ENCODE measurements at places on chromosomes 3 and 15.

DNA sequence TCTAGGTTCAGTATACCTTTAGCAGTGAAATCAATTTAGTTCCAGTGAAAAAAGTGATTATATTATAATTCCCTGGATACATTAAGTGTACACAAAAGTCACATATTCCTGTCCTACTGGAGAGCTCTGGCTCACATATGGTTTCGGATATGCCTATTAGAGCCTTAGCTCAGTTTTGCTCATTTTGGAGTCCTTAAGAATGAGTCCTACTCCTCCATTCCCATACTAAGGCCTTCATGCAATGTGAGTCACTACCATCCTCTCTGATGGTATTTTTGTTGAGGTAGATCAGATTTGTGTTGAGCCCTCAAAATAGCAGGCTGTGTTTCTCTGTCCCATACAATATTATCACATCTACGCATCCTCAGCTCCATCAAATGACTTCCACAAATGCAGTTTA, 294.2 kb upstream of the COL8A1 start:
- DNase-seq = no peak

- DNase-seq = peak; percentile 58
Measured at GRCh38 chr15:51879555-51879954, 50.1 kb downstream of the TMOD3 start.

DNA sequence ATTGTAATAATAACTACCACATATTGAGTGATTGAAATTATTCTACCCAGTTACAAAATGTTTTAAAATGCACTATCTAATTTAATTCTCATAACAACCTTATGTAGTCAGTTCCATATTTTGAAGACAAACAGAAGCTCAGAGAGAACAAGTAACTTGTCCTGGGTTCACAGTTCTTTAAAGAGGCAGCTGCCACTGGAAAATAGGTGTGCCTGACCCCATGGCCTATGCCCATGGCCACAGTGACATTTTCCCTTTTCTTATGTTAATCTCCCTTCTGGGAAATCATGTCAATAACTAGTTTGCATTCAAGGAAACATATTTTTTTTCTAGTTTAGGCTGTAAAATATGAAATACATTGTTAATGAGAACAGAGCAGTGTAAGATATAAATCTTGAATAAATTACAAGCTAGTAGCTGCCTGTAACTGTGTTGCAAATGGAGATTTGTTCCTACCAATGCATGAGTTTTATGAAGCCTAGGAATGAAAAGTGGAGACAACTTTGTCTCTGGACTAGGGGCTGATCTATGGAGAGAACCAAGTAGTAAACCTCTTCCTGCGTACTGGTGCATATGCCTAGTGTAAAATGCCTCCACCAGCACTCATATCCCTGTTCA, 1018.0 kb downstream of the NTRK3 start:
- DNase-seq = no peak

- no peak for DNase-seq
Measured at GRCh38 chr15:52653431-52653964, 25.7 kb downstream of the ATOSA start.

DNA sequence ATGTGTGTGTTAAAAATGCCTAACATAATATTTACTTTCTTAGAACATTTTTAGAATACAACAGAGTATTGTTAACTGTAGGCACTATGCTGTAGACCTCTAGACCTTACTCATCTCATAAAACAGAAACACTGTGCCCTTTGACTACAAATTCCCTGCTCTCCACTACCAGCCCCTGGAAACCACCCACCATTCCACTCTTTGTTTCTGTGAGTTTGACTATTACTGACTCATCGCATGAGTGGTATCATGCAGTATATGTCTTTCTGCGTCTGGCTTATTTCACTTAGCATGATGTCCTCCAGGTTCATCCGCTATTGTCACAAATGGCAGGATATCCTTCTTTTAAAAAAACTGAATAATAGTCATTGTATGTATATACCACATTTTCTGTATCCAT, 216.7 kb upstream of the CFAP20DC start:
- no peak for DNase-seq
